ENCODE measurements at places on chromosomes 12 and 14.

DNA sequence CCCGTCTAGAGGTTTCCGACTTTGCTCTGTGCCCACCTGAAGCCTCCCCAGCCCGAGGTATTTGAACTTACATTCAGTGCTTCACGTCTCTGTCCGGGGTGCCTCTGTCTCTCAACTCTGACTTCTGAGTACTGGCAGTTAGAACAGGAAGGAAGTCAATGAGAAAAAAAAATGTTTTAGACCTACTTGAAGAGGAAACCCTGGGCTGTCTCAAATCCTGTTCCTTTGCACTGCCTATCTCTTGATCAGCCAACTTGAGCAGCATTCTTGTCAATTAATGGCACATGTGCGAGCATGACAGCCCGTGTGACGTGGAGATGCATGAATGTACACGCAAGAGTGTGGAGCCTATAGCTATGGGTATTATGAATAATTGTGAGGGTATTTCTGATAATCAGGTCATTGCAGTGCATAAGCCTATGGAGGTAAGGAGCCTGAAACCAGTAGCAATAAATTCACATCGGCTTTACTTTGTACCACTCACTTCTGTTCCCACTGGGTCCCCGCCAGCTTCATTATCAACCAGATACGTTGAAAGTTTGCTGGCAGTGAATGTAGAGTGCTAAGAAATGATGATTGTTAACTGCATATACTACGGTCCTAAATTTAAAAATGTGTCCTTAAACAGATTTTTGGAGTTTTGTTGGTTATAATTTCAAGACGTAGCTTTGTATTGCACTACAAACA is at the start of gene ARHGDIB:
ARHGDIB (minus strand) TSS at position 136 of the 687 bp plus-strand sequence. CDS start 10,889 bp downstream, outside the sequence.
- peak; percentile 61 for DNase-seq

DNA sequence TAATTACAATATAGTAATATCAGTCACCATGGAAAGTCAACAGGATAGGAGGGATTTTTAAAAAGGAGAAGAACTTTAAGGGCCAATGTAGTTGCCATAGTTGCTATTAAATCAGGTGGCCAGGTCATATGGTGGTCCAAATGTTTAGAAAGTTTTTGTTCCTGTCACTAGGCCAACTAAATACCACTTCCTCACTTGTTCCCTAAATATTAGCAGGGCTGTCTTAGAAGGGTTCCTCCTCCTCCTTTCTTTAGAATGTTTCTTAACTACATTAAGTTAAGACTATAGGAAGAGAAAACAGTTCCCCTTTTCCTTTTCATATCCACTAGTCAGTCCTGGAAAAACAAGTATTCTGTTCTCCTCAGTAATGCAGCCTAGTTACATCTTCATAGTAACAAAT is 50.3 kb downstream of the MON2 start:
- no peak for DNase-seq

DNA sequence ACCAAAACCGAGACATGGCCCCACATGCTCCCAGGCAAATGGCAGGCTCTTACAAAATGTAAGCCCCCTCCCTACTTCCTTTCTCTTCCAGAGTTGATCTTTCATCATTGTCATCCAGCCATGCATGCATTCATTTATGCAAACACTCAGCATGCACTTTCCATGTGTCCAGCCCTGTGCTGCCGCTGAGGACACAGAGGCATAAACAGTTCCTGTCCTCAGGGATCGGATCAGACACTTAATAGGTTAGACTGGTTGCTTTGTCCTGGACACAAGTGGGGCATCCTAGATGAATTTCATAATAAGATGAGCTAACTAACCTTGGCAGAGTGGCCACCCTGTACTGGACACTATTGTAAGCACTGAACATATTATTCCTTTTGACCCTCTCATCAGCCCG is 23.1 kb downstream of the PRIMA1 start:
- no peak for DNase-seq

DNA sequence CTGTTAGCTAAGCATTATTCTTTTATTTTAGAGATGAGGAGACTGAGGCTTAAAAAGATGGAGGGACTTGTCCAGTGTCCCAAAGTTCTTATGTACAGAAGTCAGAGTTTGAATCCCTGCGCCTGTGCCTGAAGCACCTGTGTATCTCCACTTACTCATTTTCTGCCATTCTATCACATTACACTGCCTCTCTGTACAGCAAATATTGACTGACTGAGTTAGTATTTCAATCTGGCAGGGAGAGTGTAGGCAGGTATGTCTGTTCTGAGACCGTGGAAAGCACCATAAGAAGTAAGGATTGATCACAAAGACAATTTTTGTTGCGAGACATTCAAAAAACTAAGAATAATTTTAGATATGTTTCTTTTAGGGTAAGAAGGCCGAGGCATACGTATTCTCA is 162.7 kb downstream of the KITLG start:
- DNase-seq: no peak

DNA sequence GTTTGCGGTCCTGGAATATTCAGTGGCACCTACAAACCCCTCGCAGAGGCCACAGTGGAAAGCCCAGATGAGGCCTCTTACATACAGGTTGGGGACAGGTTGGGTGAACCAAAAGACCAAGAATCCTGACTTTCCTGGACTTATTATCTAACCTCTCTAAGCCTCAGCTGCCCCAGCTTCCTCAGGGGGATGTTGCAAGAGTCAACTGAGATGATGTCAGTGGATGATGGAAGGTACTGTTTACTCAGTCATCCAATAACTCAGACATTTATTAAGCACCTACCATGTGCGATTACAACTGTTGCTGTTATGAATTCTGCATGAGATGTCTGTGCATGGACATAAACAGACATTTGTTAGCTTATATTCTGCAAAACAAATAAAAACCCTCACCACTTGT is 72.8 kb downstream of the RFX4 start:
- DNase-seq: no peak

GRCh38 chr12:10884086-10884725 is at the start of gene PRH1:
Gene PRH1, minus strand, starts transcription at chr12:10884255. Its CDS starts 38 bp downstream, at chr12:10884217.
- DNase-seq: no peak

- DNase-seq: no peak
These were observed 1.4 kb downstream of the SUSD6 start for GRCh38 chr14:69612783-69613130.

GRCh38 chr12:117986705-117987469 is 18.1 kb upstream of the KSR2 start:
- DNase-seq: no peak

DNA sequence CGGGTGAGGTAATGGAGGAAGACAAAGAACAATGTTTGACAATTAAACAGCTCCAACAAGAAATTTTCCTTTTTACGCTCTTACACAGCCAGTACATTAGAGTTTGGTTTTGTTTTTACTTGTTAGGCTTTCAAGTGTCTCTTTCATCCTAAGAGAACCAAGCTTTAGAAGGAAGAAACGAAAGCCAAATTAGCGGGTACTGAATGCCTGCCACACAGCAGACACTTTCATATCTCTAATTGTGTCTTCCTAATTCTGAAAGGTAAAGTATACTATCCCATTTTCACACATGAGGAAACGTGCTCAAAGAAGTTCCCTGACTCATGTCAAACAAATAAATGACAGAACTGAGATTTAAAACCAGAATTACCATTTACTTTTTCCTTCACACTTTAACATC is 65.0 kb downstream of the CDK17 start:
- DNase-seq: no peak

GRCh38 chr12:93680006-93680405 is 2.8 kb downstream of the CRADD start:
- no peak for DNase-seq

DNA sequence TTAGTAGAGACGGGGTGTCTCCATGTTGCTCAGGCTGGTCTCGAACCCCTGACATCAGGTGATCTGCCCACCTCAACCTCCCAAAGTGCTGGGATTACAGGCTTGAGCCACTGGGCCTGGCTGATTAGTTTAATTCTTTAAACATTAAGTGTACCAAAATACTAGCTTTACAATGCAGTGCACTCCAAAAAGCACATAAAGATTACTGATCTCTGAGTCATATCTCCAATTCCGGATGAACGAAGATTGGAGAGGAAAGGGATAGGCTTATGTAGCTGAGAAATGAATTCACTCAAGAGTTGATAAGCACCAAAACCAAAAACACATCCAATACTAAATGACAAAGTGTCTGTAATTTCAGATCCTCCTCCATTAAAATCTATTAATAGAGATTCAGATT is 15.1 kb downstream of the NAV3 start:
- no peak for DNase-seq

GRCh38 chr14:51726166-51726899 is 74.6 kb downstream of the FRMD6 start:
- no peak for DNase-seq

GRCh38 chr12:12482959-12483358 is 79.7 kb downstream of the DUSP16 start:
- DNase-seq: no peak

DNA sequence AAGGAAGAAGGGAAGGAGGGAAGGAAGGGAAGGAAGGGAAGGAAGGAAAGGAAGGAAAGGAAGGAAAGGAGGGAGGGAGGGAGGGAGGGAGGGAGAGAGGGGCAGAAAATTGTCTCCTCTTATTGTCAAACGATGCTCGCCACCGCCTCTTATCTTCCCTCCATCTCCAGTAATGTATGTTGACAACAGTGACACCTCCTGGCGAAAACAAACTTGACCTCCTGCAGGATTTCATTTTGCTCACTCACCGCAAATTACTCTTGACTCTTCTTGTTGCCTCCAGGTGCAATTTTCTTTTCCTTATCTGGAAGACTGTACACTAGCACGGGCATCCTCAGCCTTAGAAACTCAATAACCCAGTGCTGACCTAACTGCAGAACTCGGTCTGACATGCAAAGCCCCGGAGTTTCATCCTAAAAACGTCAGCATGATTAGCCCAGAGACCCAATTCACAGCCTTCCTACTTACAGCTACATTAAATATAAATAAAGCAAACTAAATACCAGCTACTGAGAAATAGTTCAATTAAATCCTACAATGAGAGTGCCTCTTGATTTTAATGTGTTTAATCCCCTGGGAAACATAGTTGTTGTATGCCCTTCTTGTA is 512.4 kb upstream of the TMPO start:
- DNase-seq: peak; percentile 3

DNA sequence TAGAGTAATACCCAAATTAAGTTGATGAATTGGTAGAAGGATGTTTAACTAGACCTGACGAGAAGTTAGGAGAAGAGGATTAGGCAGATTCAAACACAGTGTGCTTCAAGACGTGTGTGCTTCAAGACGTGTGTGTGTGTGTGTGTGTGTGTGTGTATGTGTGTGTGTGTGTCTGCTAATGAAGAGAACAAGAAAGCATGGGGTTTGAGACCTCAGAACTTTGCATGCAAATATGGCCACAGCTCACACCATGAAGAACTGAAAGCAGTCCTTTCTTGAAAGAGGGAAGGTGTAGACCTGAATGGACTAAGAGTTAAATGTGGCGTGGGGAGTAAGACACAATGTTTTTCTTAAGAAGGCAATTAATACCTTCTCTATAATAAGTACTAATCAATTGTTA is 32.5 kb upstream of the SSPN start:
- DNase-seq: no peak

- DNase-seq: no peak
These were observed 215.6 kb downstream of the TTC8 start for GRCh38 chr14:89040080-89040459.

DNA sequence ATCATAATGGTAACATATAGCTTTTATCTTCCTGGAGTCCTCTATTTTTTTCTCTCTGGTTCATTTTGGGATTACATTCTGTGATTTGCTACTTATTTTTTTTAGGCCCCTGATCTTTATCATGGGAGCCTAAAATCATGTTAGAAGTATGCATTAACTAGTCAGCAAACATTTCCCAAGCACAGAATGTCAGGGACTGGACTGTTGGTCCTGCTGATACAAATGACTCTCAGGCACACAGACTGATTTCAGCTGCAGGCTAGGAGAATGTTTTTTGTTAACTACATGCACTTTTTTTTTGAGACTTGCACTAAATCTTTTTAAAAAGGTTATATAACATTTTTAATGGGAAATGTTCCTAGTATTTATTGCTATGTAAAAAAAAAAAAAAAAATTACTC is 131.1 kb downstream of the ACSS3 start:
- no peak for DNase-seq

- no peak for DNase-seq
These were observed 44.0 kb downstream of the ACACB start for GRCh38 chr12:109160433-109160832.

GRCh38 chr14:89827265-89827664 is 127.3 kb downstream of the EFCAB11 start:
- DNase-seq: no peak

DNA sequence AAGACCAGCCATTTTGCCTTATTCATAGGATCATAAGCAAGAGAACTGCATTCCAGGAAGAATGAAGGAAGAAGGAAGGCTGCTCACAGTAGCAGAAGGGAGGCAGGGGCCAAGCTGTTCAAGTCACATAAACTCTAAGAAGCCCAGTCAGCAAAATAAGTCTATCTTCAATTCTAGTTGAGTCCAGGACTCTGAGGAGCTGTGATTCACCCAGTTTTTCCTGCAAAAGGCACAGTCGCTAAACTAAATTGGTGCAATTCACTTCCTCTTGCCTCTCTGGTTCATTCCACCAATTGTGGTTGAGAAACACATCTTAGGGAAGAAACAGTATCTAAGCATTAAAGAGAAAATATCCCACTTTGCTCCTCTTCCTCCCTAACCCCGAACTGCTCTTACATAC is 9.8 kb downstream of the ZNF641 start:
- DNase-seq: no peak

- no peak for DNase-seq
These were observed 13.2 kb downstream of the SLC2A14 start for GRCh38 chr12:7859552-7859951.

- peak; percentile 30 for DNase-seq
These were observed 234.0 kb downstream of the SPTSSA start for GRCh38 chr14:34227834-34228649.

- no peak for DNase-seq
These were observed 337.5 kb downstream of the FLRT2 start for GRCh38 chr14:85867450-85867849.

DNA sequence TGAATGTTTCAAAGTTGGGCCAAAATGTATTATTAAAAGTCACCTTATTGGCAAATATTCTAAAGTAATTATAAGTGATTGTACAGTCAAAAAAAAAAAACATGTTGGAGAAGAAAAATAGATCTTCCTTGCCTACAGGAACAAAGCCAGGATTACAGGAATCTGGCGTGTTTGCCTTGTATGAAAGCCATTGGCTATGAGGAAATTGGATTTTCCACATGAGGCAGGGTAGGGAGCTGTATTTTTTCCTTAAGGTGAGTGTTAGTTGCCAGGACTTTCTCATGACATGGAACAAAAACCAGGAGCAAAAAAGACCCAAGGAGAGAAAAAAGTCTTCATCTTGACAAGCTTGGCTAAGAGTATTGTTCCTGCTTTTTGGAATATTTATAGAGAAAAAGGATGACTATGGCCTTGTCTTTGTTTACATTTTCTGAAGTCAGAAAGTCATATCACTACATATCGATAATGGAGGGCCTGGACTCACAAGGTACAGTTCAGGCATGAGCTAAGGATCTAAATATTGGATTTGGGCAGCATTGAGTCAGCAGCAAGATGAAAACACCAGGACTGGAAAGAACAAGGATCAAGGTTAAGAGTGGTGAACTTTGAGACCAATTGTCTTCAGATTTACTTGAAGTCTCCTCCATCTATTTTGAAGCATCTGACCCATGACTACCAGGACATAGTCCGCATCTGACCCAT is 68.4 kb upstream of the FLRT2 start:
- no peak for DNase-seq

GRCh38 chr12:64229796-64230195 is 7.7 kb upstream of the KICS2 start:
- DNase-seq: no peak

- no peak for DNase-seq
These were observed 114.4 kb downstream of the LMNTD1 start for GRCh38 chr12:25438638-25439037.

- DNase-seq: no peak
These were observed 18.2 kb downstream of the PDE6H start for GRCh38 chr12:14991069-14991468.

Measured in stimulated activated CD4-positive, alpha-beta T cell treated with anti-CD3 and anti-CD28 coated beads, TNF-alpha, amount 100 ng/mL, for 48 hours (primary cell).